Esophagus muscularis mucosa (tissue), 4 donors: ENCODE measurements at places on chromosomes 4 and X. TPM values are rescaled to one million over a fixed set of nuclear protein-coding genes. Genes with fewer than 3 reads are reported as not detected.

The HPGD gene
- 63.3 TPM for total RNA-seq

The GUCY1A1 gene
- total RNA-seq = 59.8 TPM

The HTR2C gene
- not detected for total RNA-seq

The ITIH6 gene
- total RNA-seq = not detected

The ZNF518B gene
- total RNA-seq = 29.7 TPM

The IGSF1 gene
- total RNA-seq = 3.6 TPM

GRCh38 chr4:111689731-111690130, 455.5 kb upstream of the FAM241A start:
- no peak for DNase-seq

DNA sequence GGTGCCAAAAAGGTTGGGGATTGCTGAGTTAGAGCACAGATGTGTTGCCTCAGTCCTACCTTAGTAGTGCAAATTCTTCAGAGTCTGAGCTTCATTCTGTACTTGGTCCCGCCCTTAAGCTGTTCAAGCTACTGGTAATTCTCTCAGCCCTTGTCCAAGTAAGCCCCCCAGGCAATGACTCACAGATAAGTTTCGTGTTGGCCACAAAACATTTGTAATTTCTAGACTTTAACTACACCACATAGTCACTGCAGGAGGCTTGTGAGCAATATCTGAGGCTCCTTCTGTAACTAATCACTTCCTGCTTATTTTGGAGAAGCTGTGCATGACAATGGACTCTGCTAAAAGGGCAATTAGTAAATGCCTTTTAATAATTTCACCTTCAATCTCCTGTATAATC, 1420.5 kb downstream of the PCDH7 start:
- no peak for DNase-seq

GRCh38 chr4:71259911-71260331, 78.9 kb upstream of the SLC4A4 start:
- DNase-seq = no peak

- no peak for DNase-seq
These were observed 68.4 kb upstream of the BMPR1B start for GRCh38 chr4:94689155-94689860.

DNA sequence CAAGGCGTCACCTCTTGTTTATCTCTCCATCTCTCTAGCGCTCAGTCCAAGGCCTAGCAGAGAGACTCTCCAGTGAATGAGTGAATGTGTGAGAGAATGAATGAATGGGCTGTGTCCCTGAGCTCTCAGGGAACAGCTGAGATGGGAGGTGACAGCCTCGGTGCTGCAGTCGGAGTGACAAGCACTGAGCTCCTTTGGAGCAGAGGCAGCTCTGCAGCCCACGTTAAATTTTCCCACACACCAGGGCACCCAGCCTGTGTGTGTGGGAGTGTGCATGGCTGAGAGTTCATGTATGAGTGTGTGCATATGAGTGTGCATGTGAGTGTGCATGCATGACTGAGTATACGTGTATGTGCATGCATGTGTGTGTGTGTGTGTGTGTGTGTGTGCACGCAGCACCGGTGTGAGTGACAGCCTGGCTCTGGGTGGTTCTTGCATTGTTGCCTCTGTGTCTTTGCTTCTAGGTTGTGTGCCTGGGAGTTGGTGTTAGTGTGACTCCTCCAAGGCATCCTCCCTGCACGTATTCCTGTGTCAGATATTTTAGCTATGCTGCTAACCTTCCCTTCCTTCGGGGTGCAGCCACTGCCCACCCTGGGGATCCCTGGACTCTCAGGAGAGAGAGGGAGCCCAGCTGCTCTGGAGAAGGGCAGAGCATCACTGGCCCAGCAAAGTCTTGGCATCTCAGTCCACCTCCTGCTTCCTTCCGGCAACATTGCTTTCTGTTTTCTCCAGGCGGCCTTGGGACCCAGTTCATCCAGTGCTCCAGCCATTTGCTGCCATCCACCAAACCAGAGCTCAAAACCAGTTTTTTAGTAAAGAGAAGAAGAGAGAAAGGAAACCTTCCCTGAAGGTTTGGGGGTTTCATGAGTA, 98.6 kb downstream of the PPP2R2C start:
- no peak for DNase-seq

- DNase-seq = no peak
These were observed 156.1 kb downstream of the GPAT3 start for GRCh38 chr4:83692028-83692427.

DNA sequence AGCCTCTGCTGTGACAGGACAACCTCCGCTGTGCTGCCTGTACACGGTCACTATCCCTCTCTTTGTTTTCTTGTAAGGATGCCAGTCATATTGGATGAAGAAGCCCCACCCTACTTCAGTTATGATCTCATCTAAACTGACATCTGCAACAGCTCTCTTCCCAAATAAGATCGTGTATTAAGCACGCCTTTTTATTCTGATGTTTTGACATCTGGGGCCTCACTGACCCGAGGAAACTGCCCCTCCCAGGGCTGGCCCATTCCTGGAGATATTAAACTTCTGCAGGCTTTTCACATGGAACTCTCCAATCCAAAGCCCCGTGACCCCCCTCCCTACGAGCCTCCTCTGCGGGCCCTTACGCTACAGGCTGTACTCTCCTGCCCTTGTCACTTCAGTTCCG, 232.0 kb downstream of the ARHGAP10 start:
- DNase-seq = no peak

- no peak for DNase-seq
These were observed 13.6 kb downstream of the ACSL1 start for GRCh38 chr4:184812199-184812542.

DNA sequence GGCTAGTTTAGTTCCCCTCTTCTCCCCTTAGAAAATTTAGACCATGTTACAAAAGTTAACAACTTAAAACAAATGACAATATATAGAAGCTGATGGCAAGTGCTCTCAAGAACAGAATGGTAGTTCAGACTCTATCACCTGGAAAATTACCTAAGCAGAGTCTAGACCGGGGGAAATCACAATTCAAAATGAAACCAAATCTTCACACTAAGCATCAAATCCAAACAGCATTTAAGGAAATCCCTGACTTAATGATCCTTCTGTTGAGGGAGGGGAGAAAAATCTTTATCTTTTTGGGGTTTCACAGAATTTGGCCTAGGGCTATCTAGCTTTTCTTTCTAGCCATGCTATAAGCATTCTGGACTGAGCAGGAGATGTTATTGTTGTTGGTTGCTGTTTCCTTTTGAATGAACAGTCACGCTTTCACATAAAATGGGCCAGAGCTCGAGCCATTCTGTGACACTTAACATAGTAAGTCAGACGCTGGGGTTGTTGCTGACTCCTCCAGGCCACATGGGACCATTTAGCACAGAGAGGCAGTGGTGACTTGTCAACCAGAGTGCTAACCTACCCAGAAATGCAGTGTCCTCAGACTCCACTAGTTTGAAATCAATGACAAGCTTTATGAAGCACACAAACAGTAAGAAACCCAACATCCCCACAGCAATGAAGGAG, 16.0 kb upstream of the LSM6 start:
- DNase-seq = no peak

DNA sequence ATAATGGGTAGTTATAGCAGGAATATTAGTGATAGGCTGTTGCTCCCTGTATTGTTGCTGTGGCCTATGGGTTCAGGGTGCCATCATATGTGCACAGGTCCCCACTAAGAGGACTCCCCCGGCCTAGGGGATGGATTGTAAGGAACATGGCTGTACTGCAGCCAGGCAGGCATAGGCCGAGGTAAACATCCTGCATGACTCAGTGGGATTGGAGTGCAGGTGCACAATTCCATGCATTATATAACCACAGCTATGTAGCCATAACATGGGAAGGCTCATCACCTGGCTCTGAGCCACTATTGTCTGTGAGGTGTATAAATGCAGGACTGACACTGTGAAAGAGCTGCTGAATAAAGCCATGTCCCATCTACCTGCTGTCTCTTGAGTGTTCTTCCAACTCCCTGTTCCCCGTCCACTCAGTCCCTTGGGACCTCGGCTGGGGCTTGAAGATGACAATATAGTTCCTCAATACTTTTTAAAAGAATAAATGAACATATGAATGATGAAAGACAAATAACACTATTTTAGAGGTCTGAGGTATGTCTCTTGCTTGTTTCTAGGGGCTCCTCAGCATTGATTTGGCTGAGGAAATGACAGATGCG, 425.2 kb downstream of the IDS start:
- no peak for DNase-seq

DNA sequence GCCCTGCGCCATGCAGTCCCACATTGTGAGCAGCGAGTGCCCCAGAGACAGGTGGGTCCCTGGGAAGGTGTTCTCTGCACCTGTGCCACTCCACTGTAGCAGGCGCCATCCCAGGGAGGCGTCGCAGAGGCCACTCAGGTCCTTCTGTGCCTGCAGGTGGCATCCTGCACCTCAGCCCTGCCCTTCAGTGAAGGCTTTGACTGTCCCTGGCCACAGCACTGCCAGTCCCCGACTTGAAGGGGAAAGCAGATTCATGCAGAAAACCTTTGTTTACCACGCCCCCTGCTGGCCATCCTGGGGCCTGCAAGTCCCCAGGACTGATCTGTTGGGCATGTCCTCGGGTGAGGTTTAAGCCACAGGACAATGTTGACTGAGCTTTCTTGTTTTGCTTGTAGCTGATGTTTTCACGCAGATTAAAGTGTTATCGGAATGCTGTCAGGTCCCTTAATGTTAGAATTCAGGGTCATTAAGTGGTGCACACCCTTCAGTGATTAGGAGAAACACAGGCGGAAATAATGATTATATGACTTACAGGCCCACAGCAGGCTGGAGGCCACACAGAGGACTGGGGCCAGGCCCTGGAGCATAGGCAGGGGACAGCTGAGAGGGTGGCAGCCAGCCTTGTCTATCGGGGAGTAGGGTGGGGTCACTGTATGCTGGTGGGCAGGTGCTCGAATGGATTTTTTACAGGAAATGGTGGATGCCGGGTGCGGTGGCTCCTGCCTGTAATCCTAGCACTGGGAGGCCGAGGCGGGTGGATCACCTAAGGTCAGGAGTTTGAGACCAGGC, 5.0 kb downstream of the TACC3 start:
- peak; percentile 97 for DNase-seq

DNA sequence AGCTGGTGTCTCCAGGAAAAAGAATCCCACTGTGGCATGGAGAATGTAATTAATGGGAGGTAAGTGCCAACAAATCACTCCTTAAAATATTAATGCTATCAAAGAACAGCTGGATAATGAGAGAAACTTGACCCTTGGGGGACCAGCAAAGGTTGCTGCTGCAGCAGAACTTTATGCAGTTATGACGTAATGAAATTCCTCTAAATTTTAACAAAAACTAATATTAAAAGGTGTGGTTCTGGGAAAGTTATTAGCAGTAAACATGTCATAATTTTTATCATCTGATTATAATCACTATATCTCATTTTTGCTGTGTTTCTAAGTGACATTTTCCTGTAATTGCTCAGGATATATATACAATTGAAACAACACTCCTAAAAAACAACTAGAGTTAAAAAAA, 1.7 kb upstream of the SHISA3 start:
- no peak for DNase-seq

DNA sequence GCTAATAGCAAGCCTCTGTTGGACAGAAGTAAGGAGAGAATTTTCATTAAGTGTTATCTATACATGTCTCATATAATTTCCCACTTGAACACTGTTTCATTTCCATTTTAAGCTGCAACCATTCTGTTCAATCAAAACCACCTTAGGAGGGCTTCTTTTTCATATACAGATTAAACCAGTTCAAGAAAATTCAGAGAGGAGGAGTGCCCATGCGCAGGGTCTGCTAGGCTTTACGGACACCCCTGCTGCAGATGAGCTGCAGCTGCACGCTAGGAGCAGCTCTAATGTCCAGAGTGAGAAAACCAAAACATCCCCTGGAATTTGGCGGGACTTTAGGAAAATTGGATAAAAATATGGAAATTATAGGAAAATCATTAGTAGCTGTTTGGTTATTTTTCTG, 541.0 kb downstream of the SPRY1 start:
- DNase-seq = no peak

- DNase-seq = no peak
These were observed 411.9 kb downstream of the GPAT3 start for GRCh38 chr4:83947830-83948193.

DNA sequence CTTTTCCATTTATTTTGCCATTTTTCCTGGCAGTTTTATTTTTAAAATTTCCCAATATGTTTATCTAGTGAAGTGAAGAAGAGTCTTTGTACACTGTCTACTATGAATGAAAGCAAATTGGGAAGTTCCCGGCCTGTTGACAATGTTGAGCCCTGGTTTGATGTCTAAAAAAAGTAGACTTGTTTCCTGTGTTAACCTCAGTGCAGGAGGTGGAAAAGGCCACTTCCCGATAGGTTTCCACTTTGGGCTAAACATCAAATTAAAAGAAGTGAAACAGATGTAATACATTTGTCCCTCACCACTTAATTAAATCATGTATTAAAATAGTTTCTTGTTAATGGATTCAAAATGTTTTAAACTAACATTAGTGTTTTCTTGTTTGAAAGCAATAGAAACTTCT, 30.0 kb downstream of the BBS12 start:
- DNase-seq = no peak

DNA sequence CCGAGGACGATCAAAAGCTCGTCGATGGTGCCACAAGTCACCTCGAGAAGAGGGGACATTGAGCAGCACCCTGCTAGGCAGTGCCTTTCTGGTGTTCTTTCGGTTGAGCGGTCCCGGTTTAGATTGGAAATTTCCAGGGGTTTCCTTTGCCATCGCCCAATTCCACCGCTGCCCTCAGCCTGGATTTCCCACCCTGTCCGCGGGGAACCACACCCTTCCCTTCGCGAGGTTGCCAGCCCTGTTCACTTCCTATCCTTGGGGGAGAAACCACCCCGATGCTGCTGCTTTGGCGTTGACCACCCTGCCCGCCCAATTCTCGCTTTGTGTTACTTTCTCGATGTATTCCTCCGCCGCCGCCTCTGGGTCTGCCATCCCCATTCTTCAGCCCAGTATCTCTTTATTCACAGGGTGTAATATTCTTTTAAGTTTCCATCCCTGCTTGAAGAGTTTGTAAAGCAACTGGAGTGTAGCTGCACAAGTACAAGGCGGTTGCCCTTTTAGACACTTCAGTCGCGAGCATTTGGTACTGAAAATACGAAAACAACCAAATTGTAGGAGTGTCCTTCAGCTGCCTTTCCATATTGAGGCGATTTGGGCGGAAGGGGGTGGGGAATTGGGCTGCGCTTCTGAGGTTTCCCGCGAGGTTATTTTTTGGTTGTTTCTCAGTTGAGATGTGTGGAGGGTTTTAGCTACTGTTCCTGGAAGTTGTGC, 1.1 kb downstream of the OGT start:
- DNase-seq = no peak
